ENCODE measurements at places on chromosomes 7 and 10.

DNA sequence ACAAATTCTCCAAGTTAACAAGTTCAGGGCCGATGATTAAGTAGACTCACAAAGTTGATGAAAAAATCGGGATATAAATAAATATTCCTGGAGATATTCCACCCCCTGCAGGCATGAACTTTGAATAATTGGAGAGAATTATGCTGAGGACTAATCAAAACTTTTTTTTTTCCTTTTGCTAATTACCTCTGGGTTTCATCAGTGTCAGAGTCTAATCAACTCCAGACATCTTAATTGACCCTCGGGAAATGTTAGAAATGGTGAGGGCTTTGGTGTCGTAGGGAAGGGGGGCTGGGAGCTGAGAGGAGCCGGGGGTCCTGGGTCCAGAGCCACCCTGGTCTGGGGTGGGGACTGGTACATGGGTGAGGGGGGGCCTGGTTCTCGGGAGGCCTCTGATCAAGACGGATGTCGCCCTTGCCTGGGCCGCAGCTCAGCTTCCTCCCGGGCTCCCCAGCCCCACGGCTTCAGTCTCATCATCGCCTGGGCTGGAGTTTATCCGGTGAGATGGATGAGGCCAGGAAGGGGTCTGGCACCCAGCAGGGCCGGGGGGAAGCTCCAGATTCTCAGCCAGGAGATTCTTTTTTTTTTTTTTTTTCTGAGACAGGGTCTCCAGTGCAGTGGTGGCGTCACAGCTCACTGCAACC, 30.4 kb upstream of the ELFN1 start:
- DNase-seq, result no peak

DNA sequence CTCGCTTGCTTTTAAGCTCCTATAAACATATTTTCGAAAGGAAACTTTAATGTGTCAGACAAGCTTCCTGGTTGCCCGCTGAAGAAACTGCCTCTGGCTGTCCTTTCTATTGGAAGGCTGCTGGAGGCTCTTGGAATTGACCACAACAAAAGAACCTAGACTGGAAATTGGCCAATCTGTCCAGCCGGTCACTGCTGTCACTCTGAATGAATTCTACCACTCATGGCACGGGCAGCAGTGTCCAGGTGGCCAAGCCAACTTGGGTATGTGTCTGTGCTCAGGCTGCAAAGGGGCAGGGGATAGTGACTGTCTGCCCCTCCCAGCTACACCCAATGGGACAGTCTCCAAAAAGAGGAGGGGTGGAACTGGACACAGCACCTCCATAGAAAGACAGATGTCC, 57.6 kb downstream of the CDH23 start:
- DNase-seq, result no peak

DNA sequence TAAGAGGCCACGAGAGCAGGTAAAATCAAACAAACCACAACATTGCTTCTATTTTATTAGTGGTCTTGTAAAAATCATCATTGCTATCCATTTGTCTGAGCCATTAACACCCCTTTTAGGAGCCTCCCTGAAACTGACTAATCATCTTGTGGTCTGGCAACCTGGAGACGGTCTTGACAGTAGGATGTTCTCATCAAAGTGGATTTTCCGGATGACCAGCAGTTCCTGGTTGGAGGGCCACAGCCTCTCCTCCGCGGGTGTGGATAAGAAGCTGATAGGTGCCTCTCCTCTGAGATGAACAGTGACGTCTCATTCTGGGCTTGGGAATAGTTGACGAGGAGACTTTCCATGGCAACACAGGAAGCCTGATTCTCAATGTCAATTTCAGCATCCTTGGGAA, 490.7 kb downstream of the TYW1 start:
- DNase-seq, result no peak

DNA sequence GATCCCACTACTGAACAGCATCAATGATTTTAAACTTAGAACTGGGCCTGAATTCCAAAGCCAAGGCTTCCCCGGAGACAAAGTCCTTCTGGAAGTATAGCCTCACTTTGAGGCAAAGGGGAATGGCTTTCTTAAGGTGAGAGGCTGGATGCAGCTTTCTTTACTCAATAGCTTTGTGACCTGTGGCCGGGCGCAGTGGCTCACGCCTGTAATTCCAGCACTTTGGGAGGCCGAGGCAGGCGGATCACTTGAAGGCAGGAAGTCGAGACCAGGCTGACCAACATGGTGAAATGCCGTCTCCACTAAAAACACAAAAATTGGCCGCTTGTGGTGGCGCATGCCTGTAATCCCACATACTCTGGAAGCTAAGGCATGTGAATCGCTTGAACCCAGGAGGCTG, 3.2 kb upstream of the FGFR2 start:
- DNase-seq, result no peak

Data from suppressor macrophage (primary cell).